ENCODE measurements at places on chromosomes 2 and 18.

- DNase-seq, result no peak
Observed at GRCh38 chr2:183594150-183594549, 469.9 kb downstream of the NUP35 start.

GRCh38 chr2:167581961-167582574 is 665.3 kb downstream of the STK39 start:
- no peak for DNase-seq

- no peak for DNase-seq
Observed at GRCh38 chr18:62458868-62459716, 63.7 kb upstream of the ZCCHC2 start.

GRCh38 chr18:14074187-14074586 is 58.0 kb downstream of the ZNF519 start:
- no peak for DNase-seq
